ENCODE measurements at places on chromosomes 6 and 20.

DNA sequence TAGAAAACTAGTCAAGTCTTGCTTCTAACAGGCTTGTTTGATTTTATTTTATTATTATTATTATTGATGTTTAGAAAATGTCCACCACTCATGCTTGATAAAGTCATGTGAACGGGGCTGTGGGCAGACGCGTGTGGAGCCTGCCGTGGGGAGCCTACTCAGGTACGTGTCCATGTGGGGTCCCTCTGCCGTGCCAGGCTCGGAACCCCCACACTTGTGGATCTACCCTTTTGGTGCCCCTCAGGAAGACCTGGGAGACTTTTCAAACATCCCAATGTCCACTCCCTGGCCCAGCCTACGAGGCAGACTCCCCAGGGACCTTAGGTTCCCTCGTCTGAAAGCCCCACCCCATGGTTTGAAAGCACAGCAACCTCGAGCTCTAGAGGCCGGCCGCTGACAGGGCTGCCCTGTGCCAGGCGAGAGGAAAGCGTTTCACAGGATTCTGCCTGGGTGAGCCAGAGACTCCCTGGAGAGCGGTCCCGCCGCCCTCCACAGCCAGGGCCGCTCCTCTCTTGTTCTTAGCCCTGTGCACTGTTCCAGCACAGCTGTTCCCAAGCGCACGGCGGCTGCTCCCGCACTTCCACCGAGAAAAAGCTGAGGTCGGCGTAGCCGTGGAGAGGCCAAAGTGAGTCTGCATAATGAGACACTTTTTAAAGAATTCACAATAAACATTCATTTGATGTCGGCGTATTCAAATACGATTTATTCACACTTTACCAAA, 249.7 kb downstream of the TTLL2 start:
- DNase-seq: no peak

GRCh38 chr6:38155144-38155543, 335.6 kb downstream of the ZFAND3 start:
- no peak for DNase-seq

DNA sequence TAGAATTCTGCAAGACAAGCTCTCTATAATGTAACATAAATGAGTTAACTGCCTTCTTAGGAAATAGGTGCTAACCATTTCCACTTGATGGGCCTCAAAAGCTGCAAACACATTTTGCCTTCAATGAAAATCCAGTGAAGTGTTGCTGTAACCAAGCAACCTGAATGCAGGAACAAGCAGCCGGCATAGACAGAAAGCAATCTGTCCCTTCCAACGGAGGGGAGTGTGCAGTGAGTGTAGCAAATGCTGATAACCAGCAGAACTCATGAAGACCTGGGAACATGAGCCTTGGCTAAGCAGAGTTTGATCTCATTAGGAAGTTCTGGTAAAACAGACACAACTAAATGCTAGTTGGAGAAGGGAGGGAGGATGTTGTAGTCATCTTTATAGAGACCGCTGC, 697.8 kb downstream of the KIF16B start:
- DNase-seq: no peak

- no peak for DNase-seq
Measured at GRCh38 chr6:56756219-56756789, 113.6 kb upstream of the DST start.

GRCh38 chr6:9007027-9007426, 571.7 kb upstream of the SLC35B3 start:
- DNase-seq: no peak

GRCh38 chr20:41038878-41039404, 10.3 kb downstream of the TOP1 start:
- DNase-seq: no peak

DNA sequence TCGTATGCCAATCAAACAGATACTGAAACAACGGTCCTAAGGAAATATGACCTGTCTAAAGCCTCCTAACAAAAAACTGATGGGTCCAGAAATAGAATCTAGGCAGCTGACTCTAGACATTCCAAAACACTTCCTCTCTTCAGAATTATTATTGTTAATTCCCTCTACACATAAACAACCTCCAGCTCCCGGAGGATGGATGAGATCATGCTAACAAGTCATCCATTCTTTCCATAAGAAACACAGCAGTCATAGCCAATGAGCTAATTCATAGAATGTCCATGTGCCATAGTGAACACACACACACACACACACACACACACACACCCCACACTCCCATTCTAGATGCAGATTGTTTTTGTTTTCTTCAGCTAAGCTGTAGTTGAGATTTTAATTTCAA, 44.3 kb downstream of the HDGFL1 start:
- no peak for DNase-seq

DNA sequence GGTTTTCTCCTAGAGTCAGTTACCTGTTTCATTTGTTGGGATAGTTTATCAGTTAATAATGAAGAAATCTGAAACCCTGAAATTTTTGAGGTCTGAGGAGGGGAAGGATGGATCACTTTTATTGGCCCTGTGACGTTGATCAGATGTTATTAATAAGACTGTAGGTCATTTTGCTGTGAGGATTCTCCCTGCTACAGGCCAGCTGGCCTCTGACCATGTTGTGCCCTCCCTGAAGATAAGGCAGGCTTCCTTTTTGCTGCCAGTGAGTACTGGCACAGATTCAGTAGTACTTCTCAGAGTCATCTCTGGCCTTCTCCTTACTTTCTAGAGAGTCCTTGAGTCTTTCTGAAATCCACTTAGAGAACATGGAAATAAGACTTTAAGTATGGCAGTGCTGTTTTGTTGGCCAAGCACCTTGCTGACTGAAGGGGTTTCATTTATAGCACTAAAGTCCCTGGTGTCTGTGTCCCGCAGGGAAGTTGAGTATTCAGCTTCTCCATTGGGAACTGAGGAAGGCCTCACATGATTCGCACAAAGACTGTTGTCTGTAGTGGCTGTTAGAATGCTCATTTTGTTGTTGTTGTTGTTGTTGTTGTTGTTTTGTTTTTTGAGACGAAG, 202.6 kb downstream of the DTNBP1 start:
- no peak for DNase-seq

- no peak for DNase-seq
Measured at GRCh38 chr6:21037453-21037852, 503.2 kb downstream of the CDKAL1 start.

- peak; percentile 56 for DNase-seq
Measured at GRCh38 chr20:41137614-41138474, 501 bp downstream of the PLCG1 start.

DNA sequence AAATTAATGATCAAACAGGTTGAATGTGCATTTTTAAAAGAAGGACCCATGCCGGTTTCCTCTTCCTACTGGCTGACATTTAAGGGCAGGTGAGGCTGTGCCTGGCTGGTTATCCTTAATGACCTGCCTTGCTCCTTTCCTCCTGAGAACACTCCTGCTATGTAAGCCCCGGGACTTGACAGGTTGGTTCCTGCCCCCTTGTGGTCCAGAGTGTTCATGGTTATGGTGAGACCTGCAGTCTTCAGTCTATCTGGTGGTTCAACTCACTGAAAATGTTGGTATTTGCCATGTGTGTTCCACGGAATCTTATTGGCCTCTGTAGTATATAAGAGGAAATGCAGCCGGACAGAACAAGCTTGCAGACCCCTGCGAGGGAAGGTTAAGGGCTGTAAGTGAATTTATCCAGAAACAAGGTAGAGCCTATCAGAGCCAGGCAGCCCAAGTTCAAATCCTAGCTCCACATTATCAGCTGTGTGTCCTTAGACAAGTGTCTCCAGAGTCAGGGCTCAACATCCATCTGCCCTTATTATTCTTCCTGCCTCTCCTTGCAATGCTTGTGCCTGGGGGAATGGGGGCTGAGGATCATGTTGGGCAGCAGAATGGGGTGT, 5.2 kb upstream of the BPIFA3 start:
- peak; percentile 4 for DNase-seq

DNA sequence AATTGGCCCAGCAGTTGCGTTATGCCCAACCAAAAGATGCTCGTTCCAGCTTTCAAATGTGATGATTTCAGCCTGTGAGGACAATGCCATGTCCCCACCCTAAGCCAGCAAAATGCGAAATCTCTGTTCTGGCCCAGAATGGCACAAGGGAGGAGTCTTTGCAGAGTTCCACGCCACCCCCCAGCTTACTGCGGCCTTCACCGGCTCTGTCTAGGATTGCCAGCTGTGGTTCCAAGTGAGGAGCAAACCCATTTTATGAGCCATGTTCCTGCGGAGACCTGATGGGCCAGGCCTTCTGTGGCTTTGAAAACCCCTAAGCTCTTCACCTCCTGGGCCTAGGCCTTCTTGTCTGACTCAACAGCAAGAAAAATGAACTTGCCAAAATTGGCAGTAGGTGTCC, 146.8 kb upstream of the SNX9 start:
- DNase-seq: no peak

DNA sequence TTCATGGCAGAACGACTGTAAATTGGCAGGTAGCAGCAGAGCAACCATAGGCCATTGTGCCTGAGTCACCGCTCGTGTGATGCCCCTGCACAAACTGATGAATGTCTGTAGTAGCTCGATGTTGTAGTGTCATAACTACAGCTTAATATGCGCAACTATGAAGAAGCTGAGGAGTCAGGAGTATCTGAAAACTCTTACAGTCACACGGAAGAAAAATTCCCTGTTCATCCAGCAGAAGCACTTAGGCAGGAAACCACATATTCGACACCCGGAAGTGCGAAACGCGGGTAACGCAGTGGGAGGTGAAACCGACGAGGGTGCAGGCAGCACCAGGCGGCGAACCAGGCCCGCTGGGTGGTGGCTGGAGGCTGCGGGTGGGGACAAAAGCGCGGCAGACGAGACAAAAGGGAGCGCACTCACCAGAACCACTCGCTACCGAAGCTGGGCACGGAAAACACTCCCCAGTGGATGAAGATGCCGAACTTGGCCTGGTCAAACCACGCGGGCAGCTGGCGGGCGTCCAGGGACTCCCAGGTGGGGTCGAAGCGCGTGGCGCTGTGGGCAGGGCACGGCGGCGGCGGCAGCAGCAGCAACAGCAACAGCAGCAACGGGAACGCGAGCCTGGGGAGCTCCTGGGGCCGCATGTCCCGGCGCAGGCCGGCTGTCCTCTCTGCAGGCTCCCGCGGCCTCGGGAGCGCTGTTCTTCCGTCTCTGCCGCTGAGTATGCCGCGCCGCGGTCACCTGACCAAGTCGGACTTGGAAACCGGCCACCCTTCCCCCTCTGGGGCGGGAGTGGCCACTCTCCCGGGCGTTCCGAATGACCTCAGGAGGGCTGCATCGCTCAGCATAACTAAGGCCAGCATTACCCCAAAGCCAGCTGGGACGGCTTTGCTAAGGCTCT, at the start of gene FUCA2:
Gene FUCA2 (minus strand): TSS at position 730 of the 901 bp plus-strand sequence. CDS start 86 bp downstream, at position 644.
- DNase-seq: peak; percentile 76
